Motor neuron (in vitro differentiated cells): ENCODE measurements at places on chromosomes 3 and 15.

GRCh38 chr15:101692801-101693598 is 31.3 kb downstream of the TARS3 start:
- peak; percentile 82 for ATAC-seq

- ATAC-seq: no peak
Observed at GRCh38 chr3:13561967-13562366, 13.0 kb downstream of the FBLN2 start.

DNA sequence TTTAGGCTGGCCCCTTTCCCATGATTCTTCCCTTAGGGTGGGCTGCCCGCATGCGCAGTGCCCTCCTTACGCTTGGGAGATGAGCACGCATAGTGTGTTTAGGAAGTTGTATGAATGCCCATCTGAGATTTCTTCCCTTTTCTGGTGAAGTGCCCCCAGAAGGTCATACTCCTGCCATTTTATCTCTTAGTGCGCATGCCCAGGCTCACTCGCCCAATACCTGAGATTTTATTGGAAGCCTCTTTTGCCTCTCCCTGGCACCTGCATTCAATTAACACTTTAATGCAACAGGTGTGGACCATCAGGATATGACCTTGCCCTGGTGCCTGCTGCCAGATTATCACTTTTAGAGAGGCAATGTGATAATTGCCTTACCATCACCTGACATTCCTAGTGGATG is 36.6 kb downstream of the MKRN3 start:
- no peak for ATAC-seq

DNA sequence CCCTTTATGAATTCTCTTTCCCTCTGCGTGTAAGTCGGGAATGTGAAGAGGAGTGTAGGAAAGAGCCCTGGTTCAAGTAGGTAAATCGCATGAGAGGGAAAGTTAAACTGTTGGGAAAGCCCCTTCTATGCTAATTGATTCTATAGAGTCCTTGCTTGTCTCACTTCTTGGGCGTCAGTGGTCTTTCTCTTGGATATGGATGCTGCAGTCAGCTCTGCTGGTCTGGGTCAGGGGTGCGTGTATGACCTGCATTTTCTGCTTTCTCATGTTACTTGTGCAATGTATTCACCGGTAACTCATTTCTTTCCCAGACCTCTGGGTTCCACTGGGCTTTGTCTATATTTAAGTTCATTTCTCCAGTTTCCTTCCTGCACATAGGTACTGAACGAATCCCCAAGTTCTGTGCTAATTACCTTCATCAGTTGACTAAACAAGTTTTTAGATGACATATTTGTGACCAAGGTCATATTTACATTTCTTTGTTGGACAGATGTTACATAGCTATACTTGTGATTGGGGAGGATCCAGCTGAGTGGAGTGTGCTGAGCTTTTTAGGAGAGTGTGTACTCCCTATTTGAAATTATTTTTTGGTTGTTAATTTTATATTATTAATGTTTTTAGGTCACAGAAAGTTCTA is 1.4 kb downstream of the SETD5 start:
- no peak for ATAC-seq

DNA sequence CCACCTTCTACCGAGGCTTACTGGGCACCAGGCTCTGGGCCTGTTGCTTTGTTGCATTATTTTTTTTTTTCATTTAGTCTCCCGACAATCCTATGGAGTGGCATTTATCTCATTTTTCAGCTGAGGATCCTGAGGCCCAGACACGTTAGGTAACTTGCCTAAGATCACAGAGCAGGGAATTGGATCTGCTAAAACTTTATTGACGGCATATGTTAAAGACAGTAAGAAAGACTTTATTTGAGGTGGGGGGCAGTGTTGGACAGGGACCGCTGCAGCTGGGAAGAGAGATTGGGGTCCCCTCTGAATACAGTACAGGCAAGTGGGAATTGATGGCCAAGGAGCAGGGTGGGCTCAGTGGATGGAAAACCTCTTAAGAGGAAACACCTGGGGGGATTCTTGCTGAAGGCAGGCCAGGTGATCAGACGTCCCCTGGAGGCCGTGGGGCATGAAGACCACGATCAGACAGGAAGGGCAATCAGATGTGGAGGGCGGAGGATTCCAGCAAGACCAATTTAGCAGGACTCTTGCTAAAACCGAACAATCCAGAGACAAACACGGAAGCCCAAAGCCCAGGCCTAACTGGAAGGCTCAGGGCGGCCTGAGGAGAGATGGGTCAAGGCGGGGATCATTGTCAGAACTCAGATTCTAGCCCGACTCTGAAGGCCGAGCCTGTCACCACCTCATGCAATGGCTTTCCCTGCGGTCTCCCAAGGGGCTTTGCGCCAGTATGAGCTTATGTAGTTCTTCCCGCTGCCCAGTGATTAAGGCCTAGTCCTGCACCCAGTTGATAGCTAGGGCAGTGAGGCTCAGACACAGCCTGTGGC is 53.7 kb downstream of the RGMA start:
- ATAC-seq: no peak

DNA sequence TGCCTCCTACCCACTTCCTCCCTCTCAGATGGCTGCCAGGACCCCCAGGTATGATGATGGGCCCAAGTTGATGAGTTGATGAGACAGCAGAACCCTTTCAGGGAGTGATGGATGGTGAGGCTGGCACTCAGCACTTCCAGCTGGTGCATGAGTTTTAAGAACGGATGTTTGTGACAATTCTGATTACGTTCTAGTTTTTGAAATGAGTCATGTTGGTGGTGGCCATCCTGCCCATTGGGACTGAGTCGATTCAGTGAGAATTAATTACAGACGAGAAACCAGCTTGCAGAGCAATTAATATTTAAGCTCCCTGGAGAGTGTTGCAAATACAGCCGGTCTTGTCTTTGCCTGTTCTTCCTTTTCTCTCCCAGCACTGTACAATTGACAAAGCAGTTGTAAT is 56.9 kb upstream of the NR2C2 start:
- ATAC-seq: no peak

DNA sequence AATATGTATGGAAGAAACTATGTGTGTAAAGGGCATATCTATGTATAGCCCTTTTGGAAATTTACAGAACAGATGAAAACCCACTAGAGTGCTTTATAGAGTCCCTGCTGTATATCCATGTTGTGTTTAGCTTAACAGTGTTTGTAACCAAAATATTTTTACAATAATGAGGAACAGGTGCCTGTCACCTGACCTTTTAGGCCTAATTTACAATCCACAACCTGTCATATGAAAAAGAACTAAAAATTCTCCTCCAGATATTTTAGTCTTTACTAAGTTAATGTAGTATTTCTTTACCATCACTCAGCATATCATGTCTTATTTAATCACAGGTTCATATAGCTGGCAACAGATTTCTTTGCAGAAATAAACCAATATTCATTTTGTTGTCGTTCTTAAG is 16.4 kb upstream of the SATB1 start:
- ATAC-seq: no peak

- no peak for ATAC-seq
Observed at GRCh38 chr3:30449290-30449632, 157.1 kb upstream of the TGFBR2 start.

DNA sequence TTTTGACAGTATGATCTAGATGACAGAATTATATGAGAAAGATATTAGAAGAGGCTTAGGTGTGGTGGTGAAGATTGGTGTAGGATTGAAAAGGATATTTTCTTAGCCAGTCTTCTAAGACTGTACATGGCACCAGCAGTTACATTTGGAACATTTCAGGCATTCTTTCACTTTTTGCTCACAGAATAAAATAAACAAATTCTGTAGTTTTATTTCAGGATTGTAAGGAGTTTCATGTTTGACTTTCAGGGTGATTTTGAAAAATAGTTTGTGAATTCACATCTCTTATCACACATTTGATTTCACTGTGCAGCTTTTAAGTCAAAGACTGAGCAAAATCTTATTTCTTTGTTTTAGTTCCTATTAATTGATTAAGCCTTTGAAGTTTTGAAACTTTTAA is 27.1 kb downstream of the DNAJC13 start:
- no peak for ATAC-seq

GRCh38 chr3:16884084-16884747 is 539 bp upstream of the PLCL2 start:
- peak; percentile 14 for ATAC-seq

- ATAC-seq: peak; percentile 62
Observed at GRCh38 chr3:63089007-63089750, 188.9 kb upstream of the SYNPR start.

GRCh38 chr3:126693921-126694320 is 10.1 kb upstream of the CHCHD6 start:
- no peak for ATAC-seq

DNA sequence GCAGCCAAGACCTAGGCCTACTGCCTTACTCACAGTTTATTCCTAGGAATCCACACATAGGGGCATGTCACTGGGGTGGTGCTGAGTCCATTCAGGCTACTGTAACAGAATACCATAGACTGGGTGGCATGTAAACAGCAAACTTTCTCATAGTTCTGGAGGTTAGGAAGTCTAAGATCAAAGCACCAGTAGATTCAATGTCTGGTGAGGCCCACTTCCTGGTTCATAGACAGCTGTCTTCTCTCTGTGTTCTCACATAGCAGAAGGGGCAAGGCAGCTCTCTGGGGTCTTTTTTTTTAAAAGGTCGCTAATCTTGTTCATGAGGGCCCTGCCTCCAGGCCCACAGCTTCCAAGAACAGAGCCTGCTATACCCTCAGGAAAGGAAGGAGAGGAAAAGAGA is 113.9 kb upstream of the MANF start:
- no peak for ATAC-seq

DNA sequence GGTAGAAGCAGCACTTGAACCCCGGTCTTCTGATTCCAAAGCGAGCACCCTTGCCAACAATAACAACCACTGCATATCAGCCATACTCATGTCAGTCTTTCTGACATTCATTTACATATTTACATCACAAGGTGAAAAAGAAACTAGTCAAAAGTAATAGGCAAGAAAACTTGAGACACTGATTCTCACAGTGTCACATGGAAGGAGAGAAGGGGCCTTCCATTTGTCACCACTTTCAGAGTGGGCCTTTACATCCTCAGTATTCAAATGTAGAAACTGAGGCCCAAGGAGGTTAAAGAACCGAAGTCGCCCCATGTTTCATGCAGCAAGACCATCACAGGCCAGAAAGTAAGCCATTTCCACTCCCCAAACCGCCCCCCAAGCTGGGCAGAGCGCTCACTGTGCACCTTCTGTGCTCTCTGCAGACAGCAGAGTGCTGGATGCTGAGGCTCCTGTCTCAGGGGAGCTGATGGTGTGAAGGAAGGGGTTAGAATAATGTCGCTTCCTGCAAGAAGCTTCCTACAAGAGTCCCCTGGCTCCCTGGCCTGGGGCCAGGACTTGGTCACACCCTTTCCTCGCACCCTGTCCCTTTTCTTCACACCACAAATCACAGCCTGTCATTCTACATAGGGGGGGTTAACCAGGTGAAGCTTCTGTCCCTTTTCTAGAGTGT is 260.1 kb downstream of the UACA start:
- ATAC-seq: no peak
